ENCODE measurements at places on chromosomes 5 and 9.

GRCh38 chr9:96192710-96193109, 109.3 kb downstream of the HSD17B3 start:
- DNase-seq, result no peak

DNA sequence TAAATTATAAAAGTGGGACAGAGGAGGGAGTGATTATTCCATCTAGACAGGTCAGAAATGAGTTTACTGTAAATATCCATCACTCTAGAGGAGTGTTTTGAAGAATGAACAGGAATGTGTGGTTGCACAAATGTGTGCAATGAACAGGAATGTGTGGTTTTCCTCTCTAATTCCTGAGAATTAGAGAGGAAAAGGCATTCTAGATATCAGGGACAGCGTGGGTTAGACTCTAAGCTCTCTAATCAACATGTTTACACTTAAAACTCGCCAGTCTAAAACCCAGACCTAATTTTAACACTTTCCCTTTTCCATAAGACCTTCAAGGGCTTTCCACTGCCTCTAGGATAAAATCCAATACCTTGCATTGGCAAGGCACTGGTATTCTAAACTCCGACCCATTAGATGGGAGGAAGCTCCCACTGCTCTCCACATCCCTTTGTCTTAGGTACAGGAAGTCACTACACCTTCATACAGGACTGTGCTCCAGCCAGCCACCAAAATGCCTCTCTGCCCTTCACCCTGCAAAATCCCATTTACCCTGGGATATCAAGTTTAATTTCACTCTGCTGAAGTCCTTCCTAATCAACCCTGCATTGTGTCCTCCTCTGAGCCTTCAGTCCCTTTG, 67.9 kb downstream of the NFIB start:
- no peak for DNase-seq

GRCh38 chr5:125558016-125558415, 811.6 kb upstream of the ZNF608 start:
- DNase-seq, result no peak

DNA sequence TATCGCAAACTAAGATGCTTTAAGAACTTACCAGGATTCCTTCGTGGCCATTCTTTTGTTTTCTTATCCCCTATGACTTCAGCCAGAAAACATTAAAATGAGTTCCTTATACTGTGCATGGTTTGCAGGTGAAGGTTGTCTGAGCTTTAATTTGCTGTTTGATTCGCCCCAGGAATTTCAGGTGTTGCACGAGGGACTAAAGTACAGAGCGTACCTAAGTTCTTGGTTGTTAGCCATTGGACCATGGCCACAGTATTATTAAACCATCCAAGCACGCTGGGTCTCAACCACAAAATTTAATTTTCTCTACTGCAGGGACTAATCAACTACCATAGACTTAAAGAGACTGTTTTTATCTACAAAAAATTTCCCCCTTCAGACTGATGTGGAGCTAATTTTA, 208.4 kb upstream of the MPDZ start:
- no peak for DNase-seq

- DNase-seq, result no peak
Observed at GRCh38 chr5:133246376-133247150, 194.8 kb downstream of the HSPA4 start.

DNA sequence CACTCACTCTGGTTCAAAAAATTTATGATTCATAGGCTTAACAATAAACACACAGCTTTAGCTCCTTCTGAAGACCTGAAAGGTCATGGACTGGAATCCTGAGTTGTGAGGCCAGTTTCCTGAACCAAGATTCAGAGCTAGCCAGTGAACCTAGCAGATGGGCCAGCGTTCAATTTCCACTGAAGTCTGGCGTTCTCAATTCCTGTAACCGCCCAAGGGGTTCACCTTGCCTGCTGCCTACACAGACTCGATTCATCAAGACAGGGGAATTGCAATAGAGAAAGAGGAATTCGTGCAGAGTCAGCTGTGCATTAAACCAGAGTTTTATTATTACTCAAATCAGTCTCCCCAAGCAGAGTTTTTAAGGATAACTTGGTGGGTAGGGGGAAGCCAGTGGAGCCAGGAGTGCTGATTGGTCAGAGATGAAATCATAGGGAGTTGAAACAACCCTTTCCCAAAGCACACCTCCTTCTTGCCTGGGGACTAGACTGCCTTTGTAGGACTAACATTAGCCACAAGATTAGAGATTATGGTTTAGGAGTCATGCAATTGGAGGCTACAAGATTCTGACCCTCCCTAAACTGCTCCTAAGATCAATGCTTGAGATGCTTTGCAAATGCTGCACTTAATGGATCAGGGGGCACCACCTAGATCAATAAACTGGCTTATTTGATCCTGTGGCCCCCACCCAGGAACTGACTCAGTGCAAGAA, 117.5 kb upstream of the SHB start:
- DNase-seq, result no peak

- no peak for DNase-seq
Observed at GRCh38 chr5:40787986-40788385, 10.2 kb downstream of the PRKAA1 start.

DNA sequence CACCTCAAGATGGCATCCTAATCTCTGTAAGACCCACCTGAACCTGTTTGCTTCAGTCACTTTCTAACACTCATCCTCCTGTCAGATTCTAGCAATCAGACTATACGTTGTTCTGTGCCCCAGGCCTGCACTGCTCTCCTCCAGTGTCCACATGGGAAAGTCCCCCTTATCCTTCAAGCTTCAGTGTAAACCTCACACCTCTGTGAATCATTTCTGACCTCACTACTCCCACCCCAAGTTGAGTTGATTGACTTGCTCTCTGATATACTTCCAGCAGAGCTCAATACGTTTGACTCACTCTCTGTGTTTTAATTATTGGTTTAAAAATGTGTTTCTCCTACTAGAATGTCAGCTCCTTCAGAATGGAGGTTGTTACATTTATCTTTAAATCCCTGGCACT, 240.2 kb downstream of the FBXL17 start:
- no peak for DNase-seq

DNA sequence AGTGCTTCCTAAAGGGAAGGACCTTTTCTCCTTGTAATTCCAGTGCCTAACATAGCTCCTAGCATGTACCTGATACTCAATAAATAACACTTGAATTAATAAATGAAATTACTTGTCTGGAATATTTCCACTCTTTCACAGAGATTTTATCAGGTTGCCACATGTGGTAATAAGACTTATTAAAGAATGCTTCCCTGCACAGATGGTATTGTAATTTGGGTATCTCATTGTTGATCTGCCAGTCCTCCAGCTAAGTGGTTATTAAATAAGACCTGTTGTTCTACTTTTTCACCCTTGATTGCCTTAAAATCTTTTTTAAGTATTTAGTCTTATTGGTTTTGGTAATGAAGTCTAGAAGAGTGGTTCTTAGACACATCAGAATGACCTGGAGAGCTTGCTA, 28.1 kb upstream of the CETN3 start:
- DNase-seq, result no peak

DNA sequence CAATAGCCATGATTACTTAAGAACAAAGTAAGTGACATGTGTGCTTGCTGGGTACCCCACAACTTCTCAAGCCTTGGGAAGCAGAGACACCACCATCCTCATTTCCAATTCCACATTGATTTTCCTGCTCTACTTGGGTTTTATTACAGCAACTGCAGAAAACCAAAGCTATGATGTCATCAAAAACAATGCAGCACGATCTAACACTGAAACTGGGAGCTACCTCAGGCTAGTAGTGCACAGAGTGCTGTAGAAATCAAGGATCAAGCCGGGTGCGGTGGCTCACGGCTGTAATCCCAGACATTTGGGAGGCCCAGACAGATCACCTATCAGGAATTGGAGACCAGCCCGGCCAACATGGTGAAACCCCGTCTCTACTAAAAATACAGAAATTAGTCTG, 174.4 kb upstream of the MSX2 start:
- DNase-seq, result no peak

DNA sequence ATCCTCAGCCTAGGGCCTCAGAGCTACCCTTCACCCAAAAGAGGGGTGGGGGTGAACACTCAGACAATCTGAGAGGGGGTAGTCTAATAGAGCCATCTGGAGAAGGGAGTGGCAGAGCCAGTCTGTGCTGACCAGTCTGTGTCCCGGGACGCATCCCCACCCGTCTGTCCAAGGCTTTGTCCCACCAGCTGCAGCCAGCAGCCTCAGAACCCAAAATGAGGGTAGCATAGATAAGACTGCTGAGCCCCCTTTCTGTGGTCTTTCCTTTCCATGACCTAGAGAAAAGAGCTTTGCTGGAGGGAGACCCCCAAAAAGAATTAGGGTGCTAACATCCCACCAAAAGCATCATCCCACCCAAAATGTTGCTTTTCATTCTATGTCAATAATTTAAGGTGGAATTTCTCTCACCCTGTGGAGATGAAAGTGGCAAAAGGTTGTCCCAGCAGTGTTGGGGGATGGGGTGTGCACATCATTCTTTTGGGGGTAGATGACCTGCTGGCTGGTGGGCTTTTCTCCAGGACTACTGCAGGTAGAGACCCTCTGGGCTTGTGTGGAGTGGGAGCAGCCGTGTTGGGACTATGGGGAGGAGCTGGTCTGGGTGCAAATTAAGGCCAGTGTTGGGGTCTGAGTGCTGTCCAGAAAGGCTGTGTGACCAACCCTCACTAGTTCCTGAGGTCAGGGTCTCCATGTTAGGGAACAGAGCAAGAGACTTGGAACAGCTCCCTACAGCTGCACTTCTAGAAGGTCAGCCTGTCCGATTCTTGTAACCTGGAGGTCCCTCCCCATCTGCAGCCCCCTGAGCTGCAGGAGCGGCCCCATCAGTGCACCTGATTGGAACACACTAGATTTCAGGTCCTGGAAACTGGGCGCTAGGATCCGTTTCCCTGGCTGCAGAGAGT, 19.9 kb downstream of the URM1 start:
- no peak for DNase-seq

GRCh38 chr5:16565118-16565517, 51.7 kb downstream of the RETREG1 start:
- no peak for DNase-seq

GRCh38 chr9:130243015-130243881, 22.3 kb upstream of the HMCN2 start:
- no peak for DNase-seq

DNA sequence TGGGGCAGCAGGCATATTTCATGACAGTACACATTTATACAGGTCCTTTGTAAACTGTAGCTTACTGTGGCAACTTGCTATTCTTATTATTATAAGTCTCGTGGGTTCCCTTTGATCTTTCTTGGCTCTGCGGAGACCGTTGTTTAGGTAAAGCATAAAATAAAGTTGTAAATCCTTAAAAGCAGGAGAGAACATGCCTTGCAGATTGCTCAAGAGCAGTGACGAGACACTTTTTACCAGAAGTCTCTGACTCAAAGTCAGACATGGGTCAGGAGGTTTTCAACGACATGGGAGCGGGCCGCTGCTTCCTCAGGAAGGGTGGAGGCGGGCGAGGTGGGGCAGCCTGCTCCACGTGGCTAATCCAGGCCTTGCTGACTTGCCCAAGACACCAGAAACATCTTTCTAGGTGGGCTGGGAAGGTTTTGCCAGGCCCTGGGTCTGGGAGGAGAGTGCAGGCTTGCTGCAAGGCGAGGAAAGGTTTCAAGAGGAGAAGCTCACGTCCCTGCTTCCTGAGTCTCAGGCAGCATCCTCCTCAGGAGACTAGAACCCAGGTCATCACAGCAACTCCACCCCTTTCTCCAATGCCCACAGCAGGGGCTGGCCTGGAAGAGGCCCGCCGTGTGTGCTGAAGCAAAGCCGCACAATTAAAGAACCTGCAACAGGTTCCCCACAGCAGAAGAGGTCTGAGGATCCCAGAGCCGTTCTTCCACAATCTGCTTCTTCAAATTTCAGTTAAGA, 6.5 kb downstream of the TBC1D2 start:
- DNase-seq, result no peak

- no peak for DNase-seq
Observed at GRCh38 chr5:116479776-116480675, 94.6 kb downstream of the SEMA6A start.

DNA sequence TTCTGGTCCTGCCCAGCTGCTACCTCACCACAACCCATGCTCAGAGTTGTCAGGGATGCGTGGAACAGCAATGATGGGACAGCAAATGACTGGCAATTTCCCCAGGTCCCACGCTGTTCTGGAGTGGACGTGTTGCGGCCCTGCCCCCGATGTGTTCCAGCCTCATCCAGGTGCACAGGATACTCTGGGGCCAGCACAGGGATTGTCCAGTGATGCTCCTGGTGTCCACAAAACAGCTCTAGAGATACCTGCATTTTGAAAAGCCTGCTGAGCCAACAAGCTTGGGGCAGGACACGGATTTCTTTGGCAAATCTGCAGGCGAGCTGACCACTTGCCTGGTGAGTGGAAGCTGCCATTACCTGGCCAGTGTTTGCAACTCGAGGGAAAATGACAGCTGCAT, 88.7 kb downstream of the ANKRD33B start:
- no peak for DNase-seq

DNA sequence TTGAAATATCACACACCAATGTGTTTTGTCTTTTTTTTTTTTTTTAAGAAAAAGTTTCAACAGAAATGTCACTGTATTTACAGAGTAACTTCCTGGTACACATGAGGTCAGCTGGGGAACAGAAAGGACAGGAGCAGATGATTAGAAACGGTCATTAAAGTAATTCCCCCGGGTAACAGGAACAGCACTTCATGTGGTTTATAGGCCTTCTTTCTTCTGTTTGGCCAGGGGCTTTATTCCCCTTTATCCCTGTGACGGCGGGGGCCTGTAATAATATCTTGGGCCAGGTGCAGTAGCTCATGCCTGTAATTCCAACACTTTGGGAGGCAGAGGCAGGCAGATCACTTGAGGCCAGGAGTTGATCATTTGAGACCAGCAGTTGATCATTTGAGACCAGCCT, 30.5 kb upstream of the MSH3 start:
- no peak for DNase-seq

GRCh38 chr9:104914466-104914865, 13.5 kb downstream of the ABCA1 start:
- no peak for DNase-seq

GRCh38 chr9:78900500-78900899, 603.6 kb downstream of the PSAT1 start:
- DNase-seq, result no peak

GRCh38 chr5:135578685-135579341, at the start of gene CXCL14:
Gene CXCL14, minus strand, starts transcription at chr5:135578991. Its CDS starts 213 bp downstream, at chr5:135578778.
- DNase-seq, result no peak

GRCh38 chr9:121210536-121210935, 8.9 kb upstream of the RAB14 start:
- no peak for DNase-seq

DNA sequence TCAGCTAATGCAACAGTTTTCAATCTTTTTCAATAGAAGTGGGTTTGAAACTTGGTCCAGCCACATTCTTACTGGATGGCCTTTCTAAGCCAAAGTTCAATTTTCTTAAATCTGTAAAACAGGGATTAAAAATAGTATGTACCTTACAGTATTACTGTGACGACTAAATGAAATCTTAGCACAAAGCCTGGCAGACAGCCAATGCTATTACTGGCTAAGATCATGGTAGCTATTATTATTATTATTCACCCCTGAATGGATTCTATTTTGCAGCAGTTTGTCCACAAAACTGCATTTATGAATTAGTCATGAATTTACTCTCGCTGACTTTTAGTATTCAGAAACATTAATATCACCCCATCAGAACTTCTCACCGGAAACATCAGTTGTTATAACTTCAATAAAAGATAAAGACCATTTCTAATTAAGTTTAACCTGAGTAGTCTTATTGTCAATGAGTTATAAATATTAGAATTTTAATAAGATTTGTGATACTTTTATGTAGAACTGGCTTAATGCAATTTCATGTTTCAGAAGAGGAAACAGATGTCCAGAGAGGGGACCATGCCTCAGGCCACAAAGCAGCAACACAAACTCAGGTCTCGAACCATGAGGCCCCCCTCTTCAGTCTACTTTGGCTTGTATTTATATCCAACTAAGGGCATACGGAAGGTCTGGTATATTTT, 468.2 kb downstream of the ARHGEF28 start:
- no peak for DNase-seq
